Cortex of kidney (tissue), 1 donor: ENCODE measurements at places on chromosomes 12 and 14.

- DNase-seq: no peak
These were observed 161.7 kb upstream of the RMST start for GRCh38 chr12:97300891-97301290.

GRCh38 chr12:12561371-12562015 is 1.2 kb downstream of the DUSP16 start:
- DNase-seq: no peak

DNA sequence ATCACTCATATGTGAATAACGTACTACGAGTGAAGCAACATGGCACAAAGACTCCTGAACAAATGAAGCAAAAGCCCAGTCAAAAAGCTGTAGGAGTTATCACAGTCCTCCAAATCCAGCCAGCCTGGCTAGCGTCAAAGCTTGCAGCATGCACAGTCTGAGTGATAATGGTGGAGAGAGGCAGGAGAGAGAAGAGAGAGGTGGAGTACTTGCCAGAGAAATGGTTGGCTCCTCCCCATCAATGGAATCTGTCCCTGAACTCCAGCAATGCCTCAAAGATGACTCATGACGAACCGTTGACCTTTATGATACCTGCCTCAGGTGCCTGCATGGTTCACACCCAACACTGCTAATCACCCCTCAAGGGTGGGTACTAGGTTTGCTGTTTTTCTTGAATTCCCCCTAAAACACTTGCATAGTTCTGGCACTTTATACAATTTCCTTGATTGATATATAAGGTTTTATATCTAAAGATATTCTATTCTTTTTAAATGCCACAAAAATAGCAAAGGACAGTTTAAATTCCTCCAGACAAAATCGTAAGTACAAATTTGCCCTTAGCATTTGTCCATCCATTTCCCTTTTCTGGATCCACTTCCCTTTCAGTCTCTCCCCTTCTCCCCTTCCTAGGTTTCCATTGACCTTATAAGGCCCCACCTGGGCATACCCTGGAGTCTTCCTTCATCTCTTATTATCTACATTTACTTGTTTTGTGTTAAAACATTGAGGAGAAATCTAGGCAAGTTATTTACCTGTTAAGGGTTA is 10.2 kb downstream of the ARHGDIB start:
- DNase-seq: no peak

- no peak for DNase-seq
These were observed 34.4 kb upstream of the PSMA6 start for GRCh38 chr14:35257809-35258208.
